Activated naive CD8-positive, alpha-beta T cell treated with anti-CD3 and anti-CD28 coated beads, Interleukin-2, amount 50 U/mL, for 16 hours (primary cell): ENCODE measurements at places on chromosomes 2 and 18.

- DNase-seq: no peak
Observed at GRCh38 chr2:210633699-210634098, 77.3 kb downstream of the CPS1 start.

GRCh38 chr2:180891360-180891759 is 89.0 kb upstream of the UBE2E3 start:
- DNase-seq: no peak

- DNase-seq: no peak
Observed at GRCh38 chr2:185835974-185836373, 97.4 kb downstream of the FSIP2 start.

DNA sequence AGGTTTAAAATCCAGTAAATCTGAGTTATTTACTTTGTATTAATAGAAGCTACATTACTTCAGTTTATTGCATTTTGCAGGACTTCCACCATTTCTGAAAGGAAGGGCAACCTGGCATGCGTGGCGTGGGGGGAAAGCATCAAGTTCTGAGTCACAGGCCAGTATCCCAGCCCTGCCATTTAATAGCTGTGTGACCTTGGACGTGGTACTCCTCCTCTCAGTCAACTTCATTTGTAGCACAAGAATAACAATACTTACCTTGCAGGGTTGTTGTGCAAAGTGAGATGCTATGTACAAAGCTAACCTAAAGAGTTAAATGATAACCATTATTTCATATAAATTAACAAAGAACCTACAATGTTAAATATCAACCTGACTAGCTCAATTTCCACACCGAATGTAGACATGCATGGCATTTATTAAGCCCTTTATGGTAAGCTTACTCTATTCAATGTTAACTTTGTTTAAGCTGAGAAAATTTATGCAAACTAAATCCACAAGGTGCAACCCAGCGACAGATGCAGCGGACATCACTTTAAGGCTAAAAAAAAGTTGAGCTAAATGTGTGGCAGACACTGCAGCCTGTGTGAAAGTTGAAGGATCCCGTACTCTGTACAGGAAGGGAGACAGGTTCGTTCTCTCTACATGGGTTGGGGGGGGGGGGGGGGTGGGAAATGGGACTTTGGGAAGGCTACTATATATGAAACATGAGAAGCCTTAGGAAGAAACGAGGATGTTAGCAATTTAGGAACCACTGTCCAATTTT is 17.2 kb upstream of the STPG4 start:
- DNase-seq: no peak
